ENCODE measurements at places on chromosomes 5 and 9.

- DNase-seq, result no peak
Observed at GRCh38 chr5:166505544-166505943, 1785.9 kb upstream of the WWC1 start.

GRCh38 chr5:45385321-45386058 is 310.7 kb downstream of the HCN1 start:
- DNase-seq, result no peak

- DNase-seq, result no peak
Observed at GRCh38 chr9:15069106-15069505, 158.9 kb upstream of the FREM1 start.

- no peak for DNase-seq
Observed at GRCh38 chr5:107619781-107620180, 51.0 kb downstream of the EFNA5 start.

DNA sequence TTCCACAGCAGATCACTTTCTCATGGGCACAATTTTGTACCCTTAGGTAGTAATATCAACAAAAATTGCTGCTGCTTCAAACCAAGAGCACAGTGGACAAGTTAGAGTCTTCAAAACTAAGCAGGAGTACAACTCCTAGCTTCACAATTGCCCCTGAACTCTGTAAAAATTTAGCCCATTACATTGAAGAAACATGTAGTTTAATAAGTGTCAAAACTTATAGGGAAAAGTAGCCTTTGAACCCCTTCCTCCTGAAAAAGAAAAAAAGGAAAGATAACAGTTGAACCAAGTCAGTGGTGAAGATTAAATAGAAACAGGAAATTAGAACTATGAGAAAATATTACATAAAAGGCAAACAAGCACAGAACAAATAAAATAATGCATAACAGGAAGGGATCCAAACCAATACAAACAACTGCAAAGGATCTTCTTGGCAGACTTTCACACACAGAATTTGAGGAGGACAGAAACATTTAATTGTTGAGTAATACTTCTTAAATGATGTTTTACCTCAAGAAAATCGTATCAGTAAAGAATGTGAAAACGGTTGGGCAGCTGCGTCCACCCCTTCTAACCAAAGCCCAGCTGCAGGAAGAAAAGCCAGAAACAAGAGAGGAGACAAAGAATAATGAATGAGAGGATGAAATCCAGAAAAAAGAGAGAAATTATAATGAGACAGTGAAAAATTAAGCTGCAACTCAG is 636.0 kb downstream of the NR2F1-AS1 start:
- no peak for DNase-seq

DNA sequence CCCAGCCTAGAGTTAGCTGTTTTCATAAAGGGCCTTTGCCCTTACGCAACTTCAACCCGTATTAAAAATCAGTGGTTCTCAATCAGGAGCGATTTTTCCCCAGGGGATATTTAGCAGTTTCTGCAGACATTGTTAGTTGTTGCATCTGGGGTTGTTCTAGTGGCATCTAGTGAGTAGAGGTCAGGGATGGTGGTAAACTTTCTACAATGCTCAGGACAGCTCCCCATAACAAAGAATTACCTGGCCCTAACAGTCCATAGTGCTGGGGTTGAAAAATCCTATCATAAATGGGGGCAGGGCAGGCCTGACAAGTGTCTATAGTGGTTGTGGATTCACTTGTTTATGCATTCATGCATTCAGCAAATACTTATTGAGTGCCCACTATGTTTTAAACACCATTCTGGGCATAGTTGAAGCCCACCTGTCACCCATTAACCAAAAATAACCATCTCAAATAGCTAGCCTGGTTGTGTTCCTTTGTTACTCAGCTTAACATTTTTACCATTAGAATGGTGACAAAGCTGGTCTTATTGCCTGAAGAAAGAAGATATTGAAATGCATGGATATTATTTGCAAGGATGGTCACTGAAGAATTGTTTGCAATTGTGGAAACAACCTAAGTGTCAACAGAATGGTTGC is 15.9 kb upstream of the FGF1 start:
- DNase-seq, result no peak

DNA sequence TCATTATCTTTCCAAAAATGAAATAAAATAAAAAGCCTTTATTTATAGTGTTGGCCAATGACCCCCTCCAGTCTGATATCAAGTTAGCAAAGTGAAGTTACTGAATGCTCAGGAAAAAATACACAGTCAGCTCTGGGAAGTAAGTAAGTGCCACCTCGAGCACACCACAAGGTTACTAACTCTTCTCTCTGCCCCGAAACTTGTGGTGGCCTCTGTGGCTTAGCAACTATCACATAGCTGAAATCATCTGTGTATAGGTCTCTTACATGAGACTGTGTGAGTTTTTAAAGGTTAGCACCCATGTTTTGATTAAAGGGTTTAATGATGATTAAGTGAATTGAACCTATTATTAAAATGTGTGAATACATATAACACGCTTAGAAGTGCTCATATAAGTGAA is 161.4 kb upstream of the KLF4 start:
- no peak for DNase-seq

GRCh38 chr9:128735373-128735772 is 11.4 kb upstream of the ZDHHC12 start:
- DNase-seq, result no peak

GRCh38 chr9:18825656-18826170 is 207.3 kb downstream of the SAXO1 start:
- no peak for DNase-seq

- no peak for DNase-seq
Observed at GRCh38 chr9:18233776-18234445, 240.0 kb upstream of the ADAMTSL1 start.

DNA sequence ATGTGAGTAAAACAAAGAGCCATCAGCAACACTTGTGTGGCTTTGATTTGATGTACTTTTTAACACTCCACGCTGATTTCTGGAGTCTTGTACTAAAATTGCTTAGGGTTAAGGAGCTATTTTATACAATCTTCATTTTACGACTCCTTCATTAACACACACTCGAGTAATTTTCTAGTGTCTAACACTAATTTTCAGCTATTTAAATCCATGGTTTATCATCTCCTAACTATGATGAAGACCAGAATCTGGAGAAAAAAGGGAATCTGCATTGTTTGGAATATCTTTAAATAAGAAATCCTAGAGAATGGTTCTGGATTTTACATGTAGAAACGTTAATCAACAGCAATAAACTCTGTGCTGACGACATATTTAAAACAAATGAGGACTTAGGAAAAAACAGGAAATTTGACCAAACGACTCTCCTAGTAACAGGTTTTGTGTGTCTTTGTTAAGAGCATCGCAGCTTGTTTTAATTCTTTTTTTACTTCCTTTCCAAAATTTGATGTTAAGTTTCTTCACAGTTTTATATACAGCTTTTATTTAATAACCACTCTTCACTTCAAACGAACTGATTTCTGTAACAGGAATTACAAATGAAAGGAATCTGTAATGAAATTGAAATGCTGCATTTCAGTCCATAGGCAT is 138.5 kb downstream of the AOPEP start:
- no peak for DNase-seq

GRCh38 chr5:72518001-72518683 is 10.9 kb upstream of the ZNF366 start:
- DNase-seq, result no peak

DNA sequence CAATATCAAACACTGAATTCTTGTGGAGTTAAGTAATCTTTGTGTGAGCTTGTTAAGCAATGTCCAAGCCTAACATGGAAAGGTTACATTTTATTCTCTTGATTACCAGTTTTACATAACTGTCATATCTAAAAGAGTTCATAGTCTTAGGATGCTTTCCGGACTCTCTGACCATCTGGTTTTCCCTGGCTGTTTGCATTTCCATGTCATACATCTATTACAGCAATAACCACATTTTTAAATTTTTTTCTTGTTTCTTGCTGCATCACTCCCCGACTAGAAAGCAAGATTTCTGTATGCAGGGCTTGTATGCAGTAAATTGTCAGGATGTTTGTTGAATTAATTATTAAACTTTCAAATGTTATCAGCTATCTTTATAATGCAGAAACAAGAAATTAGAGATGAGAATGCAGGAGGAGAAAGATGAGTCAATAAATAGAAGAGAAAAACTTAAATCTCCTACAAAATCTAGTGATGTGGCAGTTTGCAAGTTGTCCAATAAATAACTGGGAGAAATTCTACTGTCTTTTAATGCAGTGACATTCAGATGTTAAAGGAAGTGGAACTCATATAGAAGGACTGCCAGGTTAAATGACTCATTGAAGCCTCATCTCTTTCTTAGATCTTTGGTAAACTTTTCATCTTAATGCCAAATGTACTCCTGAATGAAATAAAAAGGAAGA is 179.6 kb upstream of the SGCD start:
- DNase-seq, result no peak

GRCh38 chr5:112960863-112961504 is 15.6 kb upstream of the DCP2 start:
- no peak for DNase-seq

- no peak for DNase-seq
Observed at GRCh38 chr9:7960320-7961050, 160.9 kb upstream of the DMAC1 start.

DNA sequence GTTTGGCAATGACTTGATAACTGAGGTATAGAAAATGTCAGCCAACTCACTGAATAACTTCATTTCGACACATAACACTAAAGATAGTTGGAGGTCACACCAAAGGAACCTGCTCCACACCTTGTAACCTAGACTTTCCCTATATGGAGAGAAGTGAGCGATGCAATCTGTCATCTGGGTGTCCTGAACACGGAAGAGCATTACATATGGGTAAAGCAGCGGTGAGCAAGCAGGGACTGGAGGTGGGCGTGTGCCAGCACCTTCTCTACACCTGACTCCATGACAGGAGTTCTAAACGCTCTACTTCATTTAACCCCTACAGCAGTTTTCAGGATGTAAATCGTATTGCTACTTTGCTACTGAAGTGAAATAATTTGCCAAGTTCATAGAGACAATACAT is 152.8 kb downstream of the SLC12A2 start:
- DNase-seq, result no peak

- DNase-seq, result no peak
Observed at GRCh38 chr9:130854835-130855234, 19.8 kb downstream of the ABL1 start.

Measured in activated T-helper 1 cell treated with anti-CD3 and anti-CD28 coated beads, Interleukin-2, amount 50 U/mL, for 16 hours (primary cell).